ENCODE measurements at places on chromosomes 6 and 20.

DNA sequence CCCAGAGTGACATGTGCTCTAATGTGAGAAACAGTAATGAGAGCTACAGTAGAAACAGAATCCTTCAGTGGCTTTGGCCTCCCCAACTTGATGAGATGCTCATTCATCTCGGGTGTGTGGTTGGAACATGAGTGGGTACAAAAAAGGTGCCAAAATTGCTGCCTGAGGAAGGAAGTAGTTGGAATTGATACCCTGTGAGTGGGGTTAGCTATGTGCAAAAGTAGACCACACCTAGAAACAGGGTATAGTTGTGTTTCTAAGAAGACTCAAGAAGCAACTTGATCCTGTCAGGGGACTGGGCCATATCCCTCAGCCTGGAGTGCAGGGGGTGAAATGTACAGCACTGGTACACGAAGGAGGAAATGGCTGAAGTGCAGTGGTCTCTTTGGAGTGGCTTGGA lies 206.4 kb upstream of the SUPT3H start:
- no peak for DNase-seq

GRCh38 chr6:47097092-47097945 lies 55.2 kb upstream of the ADGRF1 start:
- DNase-seq = peak; percentile 61

DNA sequence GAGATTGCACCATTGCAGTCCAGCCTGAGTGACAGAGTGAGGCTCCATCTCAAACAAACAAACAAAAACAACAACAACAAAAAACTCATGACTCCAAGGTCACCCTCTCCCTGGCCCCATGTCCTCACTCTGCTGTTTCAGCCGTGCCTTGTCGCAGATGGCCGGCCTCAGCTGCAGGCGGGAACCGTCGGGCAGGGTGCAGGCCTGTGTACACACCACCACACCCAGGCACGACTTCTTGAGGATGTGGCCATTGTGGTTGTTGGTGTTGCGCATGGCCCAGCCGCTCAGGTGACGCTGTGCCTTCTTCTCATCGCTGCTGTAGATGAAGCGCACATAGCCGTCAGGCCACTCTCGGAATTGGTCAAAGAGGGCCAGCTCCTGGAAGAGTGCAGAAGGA lies 4.8 kb downstream of the GCM2 start:
- DNase-seq = no peak

DNA sequence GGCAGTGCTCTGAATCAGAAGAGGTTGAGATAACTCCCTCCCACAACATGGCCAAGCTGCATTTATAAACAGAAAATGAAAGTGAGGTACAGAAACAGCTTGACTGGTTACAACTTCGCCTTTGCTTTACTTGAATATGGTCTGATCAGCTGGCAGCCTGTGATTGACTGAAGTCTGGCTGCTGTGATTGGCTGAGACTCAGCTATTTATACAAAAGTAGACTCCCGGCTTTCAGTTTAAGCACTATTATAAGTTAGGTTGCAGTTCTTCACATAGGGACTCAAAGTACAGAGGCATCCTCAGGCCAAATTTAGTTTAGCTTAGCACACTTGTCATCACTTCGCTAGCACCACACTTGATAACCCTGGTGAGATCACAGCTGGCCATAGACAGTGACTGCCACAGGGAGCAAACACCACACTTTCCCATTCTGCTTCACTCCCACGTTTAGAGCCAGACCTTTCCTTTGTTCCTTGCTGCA lies 362.6 kb downstream of the EPM2A start:
- peak; percentile 36 for DNase-seq

- DNase-seq = no peak
These were observed 207.0 kb downstream of the SLC24A3 start for GRCh38 chr20:19419396-19419795.

DNA sequence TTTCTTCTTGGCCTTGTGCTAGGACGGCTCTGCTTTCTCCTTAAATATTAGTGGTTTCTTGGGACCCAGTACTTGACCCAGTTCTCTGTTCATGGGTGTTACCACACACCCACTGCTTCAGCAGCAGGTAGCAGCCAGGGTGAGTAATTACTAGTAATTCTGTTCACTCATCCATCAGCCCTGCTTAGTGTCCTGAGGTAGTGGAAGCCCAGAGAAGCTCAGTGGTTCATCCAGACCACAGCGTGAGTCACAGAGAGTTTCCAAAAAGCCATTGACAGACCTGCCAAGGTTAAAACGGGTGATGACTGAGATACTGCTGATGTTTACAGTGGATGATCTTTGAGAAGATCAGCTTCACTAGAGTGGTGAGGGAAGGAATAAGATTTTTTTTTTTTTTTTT lies 51.7 kb upstream of the HINT3 start:
- DNase-seq = peak; percentile 35

DNA sequence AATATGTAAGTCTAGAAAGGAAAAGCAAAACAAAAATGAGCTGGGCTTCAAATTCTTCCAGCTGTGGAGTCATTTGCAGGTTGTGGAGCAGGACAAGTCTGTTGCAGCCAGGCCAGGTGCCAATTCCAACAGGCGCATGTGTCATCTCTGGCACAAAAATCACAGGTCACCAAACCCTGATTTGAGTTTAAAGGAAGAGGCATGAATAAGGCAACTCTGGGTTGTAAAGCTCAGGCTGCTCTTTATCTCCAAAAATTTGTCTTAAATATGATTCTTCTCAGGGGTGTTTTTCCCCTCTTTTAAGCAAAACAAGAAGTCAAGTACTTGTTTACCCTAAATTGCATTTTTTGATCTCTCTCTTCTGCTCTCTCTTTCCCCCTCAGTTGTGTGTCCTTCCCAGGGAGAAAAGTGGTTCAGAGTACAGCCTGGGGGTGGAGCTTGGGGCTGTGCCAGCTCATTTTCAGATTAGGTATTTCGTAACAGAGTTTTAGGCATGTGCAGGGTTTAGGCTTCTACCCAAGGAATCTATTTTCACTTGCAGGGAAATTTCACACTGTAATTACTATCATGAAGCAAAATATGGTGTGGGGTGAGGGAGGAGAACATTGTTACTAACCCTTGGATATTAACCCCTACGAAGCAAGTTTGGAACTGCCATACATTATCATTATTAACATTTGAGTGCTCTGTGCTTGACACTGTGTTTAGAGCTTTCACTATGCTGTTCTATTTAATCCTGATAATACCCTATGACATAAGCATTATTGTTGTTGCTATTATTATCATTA lies 8.3 kb upstream of the NCOA3 start:
- DNase-seq = no peak

Measured in GM13976 (cell line).